ENCODE measurements at places on chromosomes 5 and 9.

- DNase-seq = no peak
These were observed 36.3 kb upstream of the PAM start for GRCh38 chr5:102718819-102719218.

GRCh38 chr9:11872471-11872870 is 820.7 kb upstream of the TYRP1 start:
- DNase-seq = peak; percentile 58

DNA sequence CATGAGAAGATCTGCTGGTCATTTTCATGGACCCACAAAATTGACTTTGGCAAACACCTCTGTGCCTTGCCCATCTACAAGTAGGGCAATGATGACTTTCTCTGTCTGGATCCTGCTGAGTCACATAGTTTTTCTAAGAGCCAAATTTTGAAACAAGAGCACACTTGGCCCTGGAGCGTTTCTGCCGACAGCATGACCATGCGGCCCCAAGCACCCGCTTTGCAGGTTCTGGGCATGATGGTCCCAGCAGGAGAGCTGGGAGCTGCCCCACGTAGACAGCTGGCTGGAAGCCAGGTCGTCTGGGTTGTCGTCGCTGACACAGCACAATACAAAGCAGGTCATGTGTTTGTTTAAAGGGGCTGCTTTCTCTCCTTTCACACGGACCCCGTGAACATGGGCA is 159.8 kb downstream of the SYK start:
- no peak for DNase-seq

GRCh38 chr5:63262185-63262981 is 683.8 kb downstream of the LRRC70 start:
- DNase-seq = no peak

GRCh38 chr9:33170464-33171415 is 3.6 kb upstream of the B4GALT1 start:
- no peak for DNase-seq

- no peak for DNase-seq
These were observed 2.5 kb downstream of the LAMC3 start for GRCh38 chr9:131011274-131012022.

DNA sequence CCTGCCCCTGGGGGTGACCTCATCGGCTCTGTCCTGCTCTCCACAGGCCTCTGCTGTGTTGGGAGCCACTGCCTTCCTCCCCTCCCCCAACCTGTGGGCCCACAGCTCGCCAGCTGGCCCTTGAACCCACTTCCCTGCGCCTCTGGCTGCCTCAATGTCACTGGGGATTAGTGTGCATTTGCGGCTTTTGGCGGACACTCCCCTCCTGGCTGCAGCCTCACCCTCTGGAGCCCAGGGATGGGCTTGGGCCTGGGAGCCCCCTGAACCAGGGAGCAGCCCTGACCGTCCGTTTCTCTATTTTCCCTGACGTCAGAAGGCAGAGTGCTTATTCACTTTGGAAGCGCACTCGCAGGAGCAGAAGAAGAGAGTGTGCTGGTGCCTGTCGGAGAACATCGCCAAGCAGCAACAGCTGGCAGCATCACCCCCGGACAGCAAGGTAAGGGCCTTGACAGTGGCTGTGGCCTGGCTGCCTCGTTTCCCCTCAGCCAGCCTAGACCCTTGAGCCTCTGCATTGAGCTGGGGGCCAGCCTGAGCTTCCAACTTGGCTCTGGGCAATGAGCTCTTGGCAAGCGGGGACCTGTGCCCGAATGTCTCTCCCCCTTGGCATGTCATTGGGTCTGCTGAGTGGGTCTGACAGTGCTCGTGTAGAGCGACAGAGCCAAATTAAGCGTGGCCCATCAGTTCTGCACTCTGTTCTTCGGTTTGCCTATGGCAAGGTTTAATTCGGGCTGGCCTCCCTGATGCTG is 73.1 kb downstream of the RGS3 start:
- DNase-seq = no peak

DNA sequence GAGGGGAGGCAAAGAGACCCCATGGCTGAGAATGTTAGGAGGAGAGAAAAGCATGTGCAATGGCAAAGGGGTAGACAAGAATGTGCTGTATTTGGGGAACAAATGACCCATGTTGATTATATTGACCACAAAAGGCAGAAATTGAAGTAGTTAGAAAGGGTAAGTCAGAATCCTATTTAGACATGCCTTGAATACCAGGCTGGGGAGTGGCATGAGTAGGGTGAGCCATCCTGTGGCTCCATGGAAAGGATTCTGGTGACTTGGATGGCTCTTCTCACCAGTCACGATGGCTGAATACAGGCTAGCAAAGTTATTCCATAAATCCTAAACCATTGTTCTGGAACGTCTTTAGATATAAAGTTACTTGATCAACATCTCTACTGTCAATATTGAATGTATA is 73.4 kb upstream of the MEF2C start:
- DNase-seq = no peak

DNA sequence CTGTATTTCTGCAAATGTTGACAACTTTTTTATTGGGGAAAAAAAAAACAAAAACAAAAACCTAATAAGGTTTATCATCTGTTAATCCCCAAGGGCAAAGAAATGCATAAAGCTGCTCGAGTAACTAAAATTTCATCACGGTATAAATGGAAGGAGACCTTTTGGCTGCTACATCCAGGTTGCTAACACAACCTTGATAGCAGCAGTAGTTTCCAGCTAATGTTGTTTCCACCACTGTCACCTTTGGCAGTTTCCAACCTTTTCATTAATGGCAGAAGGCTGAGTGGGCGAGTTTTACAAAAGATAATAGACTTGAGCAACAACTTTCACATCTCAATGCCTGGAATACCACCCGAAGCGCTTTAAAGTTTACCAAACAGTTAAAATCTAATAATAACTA is 8.5 kb downstream of the PAIP1 start:
- no peak for DNase-seq

- no peak for DNase-seq
These were observed 269.2 kb downstream of the ACTL7B start for GRCh38 chr9:108586471-108587139.

GRCh38 chr5:151615431-151615830 is 24.3 kb upstream of the FAT2 start:
- no peak for DNase-seq

GRCh38 chr5:119418606-119419100 is 33.6 kb upstream of the HSD17B4 start:
- DNase-seq = no peak

DNA sequence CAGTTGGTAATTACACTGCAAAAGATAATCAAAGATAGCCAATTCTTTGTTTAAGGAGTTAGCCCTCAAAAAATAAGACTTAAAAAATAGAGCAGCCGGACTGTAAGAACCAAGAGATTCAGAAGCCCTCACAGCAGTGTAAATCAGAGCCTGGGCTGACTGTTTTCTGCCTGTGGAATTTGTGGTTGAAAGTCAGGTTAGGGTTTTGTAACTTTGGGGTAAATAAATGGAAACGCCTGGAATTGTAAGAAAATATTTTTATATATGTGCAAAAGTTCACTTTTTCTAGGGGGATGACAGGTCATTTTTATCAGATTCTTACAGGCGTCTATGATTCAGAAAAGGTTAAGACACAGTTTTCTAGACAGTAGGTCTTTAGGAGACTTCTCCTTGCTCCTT is 35.6 kb downstream of the KLHL3 start:
- DNase-seq = no peak

- no peak for DNase-seq
These were observed 132.5 kb downstream of the MVB12B start for GRCh38 chr9:126459126-126459525.

Data from NCI-H1436 (cell line).